ENCODE measurements at places on chromosomes 2 and 18.

GRCh38 chr2:239576784-239577685 is 176.2 kb upstream of the HDAC4 start:
- no peak for DNase-seq

- no peak for DNase-seq
Observed at GRCh38 chr18:8788503-8789429, 83.4 kb downstream of the MTCL1 start.

DNA sequence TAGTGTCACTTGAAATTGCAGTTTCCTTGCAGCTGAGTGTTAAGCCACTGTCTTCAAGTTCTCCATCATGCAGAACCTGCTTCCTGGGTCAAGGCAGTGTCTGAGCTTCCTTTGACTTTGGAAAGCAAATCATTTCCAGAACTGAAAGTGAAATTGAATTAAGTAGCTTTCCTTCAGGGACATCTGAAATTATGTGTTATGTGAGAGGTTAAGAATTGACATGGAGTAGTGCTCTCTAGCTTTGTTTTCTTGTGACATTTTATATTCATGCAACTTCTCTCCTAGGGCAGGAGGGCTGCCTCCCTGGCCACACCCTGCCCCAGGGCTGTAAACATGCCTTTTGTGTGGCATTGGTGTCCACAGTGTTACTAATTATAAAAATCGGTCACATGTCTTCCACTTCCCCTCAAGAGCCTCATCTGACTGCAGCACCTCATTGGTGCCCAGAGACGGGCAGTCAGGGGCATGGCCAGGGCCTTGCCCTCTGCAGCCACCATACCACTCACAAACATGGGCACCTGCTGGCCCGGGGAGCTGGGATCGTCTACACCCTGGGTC is 14.4 kb downstream of the RAB12 start:
- no peak for DNase-seq

GRCh38 chr18:2258954-2259353 is 312.4 kb downstream of the METTL4 start:
- no peak for DNase-seq

GRCh38 chr2:43675646-43676321 is 445 bp downstream of the C1GALT1C1L start:
- no peak for DNase-seq

GRCh38 chr2:74079522-74080341 is 68.0 kb downstream of the BOLA3 start:
- DNase-seq: no peak

- DNase-seq: no peak
Observed at GRCh38 chr18:49201464-49201863, 250.7 kb upstream of the SMAD7 start.

GRCh38 chr2:145050134-145050533 is 530.2 kb upstream of the ZEB2 start:
- DNase-seq: no peak

DNA sequence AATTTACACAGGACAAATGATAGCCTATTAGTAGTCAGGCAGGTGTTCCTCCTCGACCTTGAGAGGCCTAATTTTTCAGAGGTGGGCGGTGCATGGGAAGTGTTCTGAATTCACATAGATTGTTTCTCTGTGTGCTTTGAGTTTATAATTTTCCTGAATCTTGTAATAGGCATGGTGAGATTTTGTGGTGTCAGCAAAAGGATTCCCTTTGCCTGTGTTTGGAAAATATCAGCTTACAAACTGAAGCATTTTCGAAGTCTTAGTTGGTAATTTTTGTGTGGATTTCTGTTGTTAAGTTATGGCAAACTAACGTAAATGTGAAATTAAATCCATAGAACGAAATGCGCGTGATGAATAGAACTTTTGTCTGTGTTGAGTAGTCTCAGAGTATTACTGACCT is 194.0 kb upstream of the RBMS1 start:
- DNase-seq: no peak

DNA sequence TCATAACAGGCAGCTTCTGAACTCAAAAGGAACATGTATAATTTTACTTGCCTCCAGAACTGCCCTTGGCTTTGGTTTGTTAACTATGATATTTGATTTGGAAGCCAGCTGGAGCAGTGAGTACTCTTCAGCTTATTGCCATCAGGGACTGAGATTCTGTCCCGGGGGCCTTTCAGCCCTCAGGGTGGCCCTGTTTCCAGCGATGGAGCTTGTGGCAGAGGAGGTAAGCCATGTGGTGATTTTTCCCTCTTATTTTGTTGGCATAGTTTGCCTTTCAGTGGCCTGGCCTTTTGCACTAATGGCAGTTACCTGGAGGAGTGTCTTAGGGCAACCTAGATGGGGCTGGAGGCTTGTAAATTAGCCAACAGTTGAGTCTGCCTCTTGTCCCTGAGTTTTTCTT is 1955.0 kb upstream of the LRRTM1 start:
- DNase-seq: no peak

DNA sequence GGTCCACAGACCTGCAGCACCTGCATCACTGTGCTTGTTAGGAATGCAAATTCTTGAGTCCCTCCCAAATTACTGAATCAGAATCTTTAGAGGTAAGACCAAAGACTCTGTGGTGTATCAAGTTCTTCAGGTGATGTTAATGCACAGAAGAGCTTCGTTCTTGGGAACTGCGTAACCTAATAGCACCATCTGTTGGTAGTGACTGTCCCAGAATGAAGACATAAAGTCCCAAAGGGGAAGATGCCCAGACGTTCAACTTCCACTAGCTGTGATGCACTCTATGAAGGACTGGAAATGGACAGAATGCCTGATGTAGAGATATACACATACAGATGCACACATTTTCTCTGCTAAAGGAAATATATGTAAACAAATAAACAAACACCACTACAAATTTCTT is 576.0 kb downstream of the LRP1B start:
- no peak for DNase-seq

- no peak for DNase-seq
Observed at GRCh38 chr2:231190531-231191197, 7.8 kb upstream of the ARMC9 start.

DNA sequence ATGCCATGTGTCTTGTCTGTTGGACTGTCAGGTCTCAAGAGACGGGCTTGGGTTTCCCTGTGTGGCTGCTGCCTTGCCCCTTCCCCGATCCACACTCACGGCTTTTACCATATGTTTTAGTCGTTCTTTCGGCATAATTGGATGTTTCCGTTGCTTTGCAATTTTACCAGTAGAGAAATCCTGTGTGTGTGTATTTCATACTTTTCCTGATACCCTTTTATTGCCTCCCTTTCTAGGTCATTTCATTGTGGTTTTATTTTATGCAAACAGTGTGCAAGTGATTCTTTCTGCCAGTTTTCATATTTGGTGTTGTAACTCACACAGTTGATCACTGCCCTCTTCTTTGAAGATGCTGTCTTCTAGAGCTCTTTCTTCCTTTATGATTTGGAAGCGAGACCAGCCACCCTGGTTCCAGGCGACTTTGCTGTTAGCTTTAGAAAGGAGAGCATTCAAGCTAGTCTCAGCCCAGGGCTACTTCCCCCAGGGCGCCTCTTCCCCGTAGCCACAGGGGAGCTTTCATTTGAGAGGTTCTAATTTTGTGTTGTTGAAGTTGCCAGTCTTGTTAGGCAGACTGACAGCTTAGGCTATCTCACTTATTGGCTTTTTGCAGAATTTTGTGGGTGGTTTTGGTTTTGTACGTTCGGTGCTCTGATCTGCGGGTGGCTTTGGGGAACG is 17.0 kb downstream of the SH3BP4 start:
- DNase-seq: no peak

DNA sequence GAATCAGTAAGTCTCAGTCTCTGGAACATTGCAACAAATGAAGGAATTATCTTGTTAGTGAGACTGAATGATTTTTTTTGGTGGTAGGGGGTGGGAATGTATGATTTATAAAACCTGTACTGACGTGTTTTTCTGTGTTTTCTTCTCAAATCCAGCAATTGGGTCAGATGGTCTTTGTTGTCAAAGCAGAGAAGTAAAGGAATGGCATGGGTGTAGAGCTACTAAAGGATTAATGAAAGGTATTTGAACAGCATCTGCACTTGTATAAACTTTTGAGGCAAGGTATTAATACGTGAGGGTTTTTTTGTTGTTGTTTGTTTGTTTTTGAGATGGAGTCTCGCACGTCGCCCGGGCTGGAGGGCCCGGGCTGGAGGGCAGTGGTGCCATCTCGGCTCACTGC is 10.7 kb downstream of the DDX1 start:
- no peak for DNase-seq

GRCh38 chr2:176653479-176654443 is 384.5 kb downstream of the MTX2 start:
- peak; percentile 27 for DNase-seq

GRCh38 chr2:166372046-166372445 is 3.7 kb downstream of the SCN9A start:
- DNase-seq: no peak

DNA sequence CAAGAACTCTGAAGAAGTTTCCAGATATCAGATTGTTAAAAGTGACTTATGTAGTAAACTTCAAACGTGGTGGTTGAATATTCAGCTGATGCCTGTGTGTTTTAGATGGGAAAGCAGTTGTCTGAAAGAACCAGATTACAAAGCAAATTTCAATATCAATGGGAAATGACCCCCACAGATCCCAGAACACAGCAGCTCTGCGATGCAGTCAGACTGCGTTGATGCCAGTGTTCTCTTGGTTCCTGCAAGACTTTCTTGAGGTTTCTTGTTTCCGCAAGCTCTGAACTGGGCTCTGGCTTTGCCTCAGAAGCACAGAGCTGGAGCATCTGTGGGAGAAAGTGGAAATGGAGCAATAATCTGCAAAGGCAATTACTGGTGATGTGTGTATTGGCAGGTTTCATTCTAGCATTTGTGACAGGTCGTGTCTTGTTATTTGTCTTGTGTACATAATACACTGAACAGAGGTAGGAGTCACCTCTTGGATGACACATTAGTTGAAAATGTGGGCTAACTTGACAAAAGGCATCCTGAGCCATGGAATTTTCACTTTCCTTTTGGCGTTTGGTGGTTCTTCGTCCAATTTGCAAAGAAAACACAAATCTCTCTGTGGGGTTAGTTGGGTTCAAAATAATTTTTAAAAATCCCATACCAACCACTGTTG is 10.8 kb upstream of the LYPD6B start:
- DNase-seq: no peak

DNA sequence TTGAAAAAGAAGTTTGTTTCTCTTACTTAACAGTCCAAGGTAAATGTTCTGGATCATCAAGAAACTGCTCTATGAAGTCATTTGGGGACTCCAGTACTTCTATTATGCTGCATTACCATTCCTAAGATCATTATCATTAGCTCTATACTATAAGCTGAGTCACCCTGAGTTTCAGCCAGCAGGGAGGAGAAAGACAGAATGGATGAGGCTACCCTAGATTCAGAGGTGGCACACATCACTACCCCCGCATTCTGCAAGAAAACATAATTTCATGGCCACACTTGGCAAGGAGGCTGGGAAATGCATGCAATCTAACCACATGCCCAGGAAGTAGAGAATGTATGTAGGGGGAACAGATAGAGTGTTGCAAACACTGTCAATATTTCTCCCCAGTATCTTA is 16.6 kb upstream of the LNPK start:
- DNase-seq: no peak

DNA sequence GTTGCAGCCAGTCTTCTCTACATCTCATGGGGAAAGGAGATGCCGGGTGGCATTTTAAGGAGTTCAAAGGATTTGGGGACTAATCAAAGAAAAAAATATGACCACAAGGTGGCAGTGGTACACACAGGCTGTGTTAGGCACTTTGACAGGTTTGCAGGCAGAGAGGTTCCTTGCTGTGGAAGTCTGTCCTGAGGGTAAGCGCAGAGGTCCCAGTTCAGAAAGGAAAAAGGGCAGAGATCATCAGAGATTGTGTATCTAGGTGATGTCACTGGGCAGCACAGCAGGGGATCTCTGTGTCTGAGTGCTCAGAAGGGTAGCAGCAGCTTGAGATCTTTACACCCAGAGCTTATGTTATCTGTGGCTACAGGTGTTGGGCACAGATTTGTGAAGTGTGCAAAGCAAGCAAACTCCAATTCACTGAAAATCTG is 231.4 kb downstream of the LRRTM1 start:
- no peak for DNase-seq

DNA sequence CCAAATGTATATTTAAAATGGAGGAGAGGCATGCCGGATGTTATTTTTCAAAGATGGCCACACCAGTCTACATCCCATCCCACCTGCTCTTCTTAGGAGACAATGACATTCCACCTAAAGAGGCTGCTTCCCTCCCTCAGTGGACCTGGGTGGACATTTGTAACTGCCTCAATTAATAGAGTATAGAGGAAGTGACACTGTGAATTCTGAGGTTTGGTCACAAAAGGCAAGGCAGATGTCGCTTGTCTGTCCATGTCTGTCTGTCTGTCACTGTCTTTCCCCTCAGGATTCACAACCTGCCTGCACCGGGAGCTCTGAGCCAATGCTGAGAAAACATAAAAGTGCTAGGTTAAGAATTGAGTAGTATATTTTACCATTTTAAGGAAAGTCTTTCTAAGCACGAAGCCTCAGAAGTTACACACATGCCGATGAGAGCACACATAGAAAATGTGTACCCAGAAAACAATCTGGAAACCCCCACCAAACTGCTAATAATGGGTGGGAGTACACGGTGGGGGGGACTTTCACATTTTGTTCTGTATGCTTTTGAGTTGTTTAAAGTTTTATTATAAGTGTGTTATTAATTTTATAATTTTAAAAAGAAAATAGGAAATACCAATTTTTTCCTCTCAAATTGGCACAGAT is 21.0 kb downstream of the MIB1 start:
- no peak for DNase-seq

DNA sequence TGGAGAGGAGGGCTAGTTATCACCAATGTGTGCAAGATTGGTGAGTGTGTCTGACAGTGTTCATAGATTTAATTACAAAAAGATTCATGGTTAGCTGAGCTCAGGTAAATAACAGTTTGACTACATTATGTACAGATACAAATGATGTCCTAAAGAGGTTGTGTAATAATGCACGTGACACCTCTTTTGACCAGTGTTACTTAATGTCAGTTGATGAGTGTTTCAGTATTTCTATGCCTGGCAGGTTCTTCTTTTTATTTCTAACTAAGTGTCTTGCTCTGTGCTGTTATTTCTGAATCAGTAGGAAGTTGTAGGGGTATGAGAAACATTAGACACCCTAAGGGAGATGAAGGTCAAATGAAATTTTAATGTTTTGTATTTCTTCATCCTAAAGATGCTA is 7.9 kb upstream of the INHBB start:
- DNase-seq: no peak

DNA sequence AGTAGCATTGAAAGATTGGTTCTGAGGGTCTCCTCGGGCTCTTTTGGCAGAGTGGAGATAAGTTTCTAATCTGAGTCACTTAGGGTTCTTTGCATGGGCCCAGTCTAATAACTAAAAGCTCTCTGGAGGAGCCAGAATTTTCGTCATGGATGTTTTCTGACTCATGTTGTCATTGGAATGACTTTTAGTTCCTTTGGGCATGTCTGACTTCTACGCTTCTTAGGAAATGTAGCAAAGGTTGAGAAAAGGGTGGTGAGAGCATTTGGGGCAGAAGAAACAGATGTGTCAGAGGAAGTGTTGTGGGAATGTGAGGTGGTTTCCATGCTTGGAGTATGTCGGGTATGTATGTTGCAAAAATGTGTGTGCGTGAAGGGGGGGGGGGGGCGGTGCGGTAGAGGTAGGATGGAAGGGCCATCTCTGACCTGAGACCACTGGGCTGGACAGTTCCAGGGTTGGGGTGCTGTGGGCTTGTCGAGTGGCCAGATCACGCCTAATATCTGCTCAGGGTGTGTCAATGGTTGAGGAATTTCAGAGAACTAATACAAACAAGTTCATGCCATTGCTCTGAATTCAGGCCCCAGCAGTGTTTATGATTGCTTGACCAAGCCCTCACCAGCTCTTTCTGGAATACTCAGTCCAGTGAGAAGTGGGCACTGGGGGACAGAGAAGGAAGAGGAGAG is 26.9 kb downstream of the KLHL29 start:
- no peak for DNase-seq

GRCh38 chr2:238173692-238174091 is 14.9 kb downstream of the ERFE start:
- no peak for DNase-seq
